Cerebellar nuclear complex (tissue), 1 donor: ENCODE measurements at places on chromosomes 5 and 9.

- DNase-seq, result no peak
These were observed 10.2 kb downstream of the RECK start for GRCh38 chr9:36046923-36047322.

DNA sequence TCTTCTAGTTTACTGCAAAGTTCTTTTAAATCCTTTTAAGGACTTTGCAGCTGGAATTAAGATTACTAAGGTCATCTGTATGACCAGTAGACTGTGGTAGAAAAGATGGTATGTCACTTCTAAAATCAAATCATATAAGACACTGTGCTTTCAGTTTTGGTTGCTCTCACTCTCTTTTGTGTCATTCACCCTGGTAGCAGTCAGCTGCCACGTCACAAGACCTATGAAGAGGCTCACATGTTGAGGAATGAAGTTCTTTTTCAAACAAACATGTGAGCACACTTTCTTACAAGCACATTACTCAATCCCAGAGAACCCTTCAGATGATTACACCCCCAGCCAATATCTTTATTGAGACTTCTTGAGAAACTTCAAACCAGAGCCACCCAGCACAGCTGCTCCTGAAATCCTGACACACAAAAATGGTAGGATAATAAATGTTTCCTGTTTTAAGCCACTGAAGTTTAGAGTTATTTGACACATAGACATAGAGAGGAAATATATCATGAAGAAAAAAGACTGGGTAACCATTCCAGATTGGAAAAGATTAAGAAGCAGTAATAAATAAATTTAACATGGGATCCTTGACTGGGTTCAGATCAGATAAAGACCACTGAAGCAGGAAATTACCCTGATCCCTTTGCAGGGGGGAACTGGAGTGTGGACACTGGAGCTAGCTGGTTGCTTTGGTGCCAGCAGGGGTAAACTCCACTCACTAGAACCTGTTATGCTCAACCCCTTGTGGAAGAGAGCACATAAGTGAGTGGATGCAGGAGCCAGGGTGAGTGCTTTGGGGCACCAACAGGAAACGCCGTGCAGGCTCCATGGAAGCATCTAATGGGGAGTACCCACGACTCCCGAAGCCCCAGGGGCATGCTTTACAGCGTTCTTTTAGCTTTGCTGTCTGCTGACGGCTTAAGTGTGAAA lies 64.1 kb downstream of the SLCO4C1 start:
- no peak for DNase-seq

DNA sequence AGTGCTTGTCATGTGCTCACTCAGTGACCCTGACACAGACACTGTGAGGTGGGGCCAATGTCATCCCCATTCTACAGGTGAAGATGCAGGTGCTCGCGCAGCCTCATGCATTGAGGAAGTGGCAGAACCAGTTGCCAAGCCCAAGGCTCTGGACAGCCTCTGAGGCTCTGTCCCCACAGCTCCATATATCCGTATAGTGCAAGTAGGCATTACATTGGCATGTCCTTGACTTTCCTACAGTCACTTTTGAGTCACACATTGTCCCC lies 58.8 kb upstream of the ANGPTL2 start:
- no peak for DNase-seq

- no peak for DNase-seq
These were observed 50.3 kb downstream of the RAD50 start for GRCh38 chr5:132607095-132607494.

- no peak for DNase-seq
These were observed 611.2 kb downstream of the KIF4B start for GRCh38 chr5:155624597-155625241.

GRCh38 chr5:140190872-140191218 lies 15.9 kb downstream of the CYSTM1 start:
- no peak for DNase-seq

DNA sequence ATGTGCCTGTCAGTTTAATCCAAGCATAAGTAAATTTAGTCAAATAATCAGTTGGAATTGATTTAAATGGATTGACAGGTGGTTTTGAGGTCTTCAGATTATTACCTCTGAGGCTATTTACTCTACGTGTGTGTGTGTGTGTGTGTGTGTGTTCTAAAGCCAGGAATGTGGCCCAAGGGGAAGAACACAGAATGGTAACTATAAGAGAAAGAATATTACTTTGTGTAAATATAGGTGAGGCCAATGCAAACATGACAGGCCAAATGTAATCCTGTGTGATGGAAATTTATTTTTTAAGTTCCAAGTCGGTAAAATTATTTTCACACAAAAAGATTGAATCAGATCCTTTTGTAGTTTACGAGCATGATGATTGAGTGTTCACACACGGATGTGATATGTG lies 390.0 kb downstream of the PLK2 start:
- DNase-seq, result no peak

DNA sequence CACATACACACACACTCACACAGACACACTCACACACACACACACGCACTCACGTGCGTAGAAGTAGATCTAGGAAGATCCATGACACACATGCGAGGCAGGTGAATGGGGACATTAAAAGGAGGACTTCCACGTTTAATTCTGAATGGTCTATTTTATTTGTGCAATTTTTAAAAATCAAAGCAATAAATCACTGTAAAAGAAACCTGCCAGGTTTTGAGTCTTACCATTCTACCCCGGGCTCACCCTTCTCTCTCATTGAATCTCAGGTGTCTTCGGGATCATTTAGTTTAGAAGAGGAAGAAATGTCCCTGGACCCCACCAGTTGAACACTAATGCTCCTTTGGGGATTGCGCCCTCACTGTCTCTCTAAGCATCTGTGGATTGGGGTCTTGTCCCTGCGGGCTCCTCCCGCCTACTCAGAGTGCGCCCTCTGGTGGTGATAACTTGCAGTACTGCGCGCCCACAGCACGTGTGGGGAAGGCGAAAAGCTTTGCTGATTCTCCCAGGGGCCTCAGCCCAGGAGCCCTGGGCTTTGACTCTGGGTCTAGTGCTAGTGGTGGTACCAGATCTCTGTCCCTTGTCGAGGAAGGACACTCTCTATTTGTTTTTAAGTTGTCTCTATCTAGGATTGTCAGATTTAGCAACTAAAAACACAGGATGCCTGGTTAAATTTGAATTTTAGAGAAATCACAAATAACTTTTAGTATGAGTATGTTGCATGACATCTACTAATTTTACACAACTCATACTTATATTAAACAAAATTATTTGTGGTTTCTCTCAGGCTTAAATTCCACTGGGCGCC lies 34.8 kb downstream of the BOD1 start:
- no peak for DNase-seq

DNA sequence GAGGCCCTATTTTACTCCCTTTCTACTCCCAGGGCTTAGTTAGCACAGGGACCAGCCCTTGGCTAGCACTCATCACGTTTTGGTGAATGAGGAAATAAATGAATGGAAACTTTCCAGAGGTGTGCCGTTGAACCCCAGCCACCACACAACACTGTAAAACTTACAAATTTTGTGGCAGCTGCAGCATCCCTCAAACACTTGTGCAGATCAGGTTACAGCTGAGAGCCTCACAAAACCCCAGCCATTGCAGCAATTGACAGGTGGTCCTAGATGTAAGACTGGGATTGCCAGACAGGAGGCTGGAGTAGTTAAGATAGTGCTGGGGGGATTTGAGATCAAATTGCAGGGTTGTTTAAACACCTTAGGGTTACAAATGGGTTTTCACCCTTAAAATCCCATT lies 482.2 kb upstream of the KIF2A start:
- no peak for DNase-seq

- DNase-seq, result no peak
These were observed 97.2 kb downstream of the NFIB start for GRCh38 chr9:14216612-14217194.

DNA sequence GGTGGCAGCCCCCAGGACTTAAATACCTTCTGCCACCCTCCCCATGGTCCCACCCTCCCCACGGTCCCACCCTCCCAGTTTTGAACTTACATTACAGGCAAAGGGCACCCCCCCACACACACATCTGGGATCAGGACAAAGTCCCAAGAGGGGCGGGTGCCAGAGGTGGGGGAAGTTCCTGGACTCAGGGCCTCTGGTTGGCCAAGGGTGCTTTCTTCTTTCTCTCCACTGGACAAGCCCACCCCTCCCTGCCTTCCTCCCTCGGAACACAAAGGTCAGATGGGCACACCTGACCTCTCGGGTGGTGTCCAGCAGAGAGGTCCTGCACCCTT lies 19.1 kb upstream of the RALGDS start:
- DNase-seq, result no peak

DNA sequence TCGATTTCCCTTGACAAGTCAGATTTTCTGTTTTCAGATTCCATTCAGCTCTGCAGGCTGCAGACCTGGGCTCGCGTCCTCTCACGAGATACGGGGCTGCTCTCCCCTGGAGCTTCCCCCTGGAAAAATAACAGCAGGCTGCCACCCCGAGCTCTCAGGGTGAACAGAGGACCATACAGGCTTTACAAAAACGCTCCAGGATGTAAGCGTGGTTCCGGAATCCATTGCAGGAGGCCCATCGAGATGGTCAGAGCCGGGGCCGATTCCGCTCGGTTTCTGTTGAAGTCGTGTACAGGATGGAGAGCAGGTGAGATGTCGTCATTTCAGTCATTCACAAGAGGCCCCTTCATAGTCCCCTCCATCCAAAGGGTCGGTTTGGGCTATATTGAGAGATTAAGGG lies 297.7 kb upstream of the IRX4 start:
- no peak for DNase-seq

DNA sequence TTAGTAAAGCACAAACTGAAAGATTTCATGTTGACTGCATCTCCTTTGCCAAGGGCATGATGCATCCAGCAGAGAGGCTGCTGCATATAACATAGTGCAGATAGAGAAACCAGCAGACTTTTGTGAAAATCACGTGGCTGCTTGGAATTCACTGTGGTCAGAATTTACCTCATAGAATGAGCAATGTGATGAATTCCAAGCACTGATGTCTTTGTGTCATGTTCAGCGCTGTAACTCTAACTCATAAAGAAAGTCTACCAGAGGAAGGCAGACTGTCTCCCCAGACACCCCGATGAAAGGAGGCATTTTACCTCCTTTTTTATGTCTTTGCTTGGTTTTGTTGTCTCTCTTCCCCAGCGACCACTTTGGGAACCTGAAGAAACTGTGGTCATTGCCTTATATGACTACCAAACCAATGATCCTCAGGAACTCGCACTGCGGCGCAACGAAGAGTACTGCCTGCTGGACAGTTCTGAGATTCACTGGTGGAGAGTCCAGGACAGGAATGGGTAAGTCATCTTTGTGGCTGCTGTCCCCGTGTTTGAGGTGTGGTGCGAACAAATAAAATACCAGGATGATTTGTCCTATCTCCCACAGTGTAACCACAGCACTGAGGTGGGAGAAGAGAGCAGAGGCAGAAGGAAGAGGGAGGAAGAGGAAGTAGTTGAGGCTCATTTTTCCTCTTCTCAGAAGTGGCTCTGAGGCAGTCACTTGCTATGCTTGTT lies 42.0 kb downstream of the ITK start:
- no peak for DNase-seq

DNA sequence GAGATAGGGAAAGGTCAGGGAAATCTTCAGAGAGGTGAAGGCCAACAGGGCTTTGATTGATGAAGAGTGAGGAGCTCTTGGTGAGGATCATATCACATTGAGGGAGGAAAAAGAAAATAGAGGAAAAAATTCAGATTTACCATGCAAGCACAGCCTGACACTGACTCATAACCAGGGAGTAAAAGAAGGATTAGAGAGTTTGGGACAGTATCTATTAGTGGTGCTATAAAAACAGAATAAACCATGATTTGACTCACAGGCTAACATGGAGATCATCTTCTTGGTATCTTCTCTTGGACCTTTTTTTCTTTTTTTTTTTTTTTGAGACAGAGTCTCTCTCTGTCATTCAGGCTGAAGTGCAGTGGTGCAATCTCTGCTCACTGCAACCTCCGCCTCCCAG lies 44.4 kb downstream of the MUSK start:
- DNase-seq, result no peak

- DNase-seq, result no peak
These were observed 93.4 kb downstream of the MPDZ start for GRCh38 chr9:13186091-13186490.

GRCh38 chr9:84788803-84789462 lies 119.4 kb downstream of the NTRK2 start:
- peak; percentile 94 for DNase-seq

DNA sequence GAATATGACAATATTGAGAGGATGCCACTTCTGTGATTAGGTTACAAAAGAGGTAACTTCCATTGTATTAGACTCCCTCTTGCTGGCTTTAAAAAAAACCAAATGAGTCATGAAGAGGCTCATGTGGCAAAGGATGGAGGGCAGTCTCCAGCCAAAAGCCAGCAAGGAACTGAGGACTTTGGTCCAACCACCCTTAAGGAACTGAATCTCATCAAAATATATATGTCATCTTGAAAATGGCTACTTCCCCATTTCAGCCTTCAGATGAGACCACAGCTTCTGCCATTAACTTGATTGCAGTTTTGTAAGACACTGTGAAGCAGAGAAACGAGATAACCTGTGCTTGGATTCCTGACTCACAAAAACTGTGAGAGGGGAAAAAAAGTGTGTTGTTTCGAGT lies 15.5 kb upstream of the TRIM32 start:
- DNase-seq, result no peak

DNA sequence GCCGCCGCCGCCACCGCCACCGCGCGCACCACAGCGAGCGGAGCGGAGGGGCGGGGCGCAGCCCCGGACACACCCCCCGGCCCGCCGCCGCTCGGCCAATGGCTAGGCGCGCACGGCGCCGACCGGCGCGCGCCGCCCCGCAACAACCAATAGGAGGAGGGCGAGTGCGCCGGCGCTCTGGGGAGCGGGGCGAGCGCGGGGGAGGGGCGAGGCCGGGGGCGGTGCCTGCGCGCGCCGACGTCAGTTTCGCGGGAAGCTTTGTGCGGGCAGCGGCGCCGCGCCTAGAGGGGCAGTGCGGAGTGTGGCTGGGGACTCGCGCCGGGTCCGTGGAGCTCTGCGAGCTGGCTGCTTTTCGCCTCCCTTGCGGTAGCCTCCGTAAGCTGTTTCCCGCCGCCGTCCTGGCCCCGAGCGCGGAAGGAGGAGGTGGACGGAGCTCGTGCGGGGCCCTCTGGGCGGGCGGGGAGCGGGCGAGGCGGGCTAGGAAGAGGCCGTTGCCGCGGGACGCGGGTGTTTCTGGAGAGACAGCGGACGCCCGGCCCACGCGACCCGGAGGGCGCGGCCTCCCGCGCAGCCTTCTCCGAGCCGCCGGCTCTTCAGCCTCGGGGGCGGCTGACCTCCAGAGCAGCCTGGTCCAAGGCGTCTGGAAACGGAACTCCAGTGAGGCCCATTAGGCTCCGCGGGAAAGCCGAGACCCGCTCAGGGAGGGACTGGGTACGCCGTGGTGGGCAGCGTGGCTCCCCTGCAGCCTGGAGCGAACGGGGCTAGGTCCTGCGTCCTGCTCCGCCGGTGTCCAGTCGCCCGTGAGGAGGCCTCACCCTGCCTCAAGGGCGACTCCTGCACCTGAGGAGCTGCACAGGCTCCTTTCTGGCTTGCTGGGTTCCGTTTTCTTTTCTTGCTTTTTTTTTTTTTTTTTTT lies at the start of gene ZMYND19:
Gene ZMYND19, minus strand, starts transcription at position 44 of the 915 bp plus-strand sequence. CDS start 249 bp downstream, outside the sequence.
- peak; percentile 18 for DNase-seq

- DNase-seq, result no peak
These were observed 17.3 kb downstream of the TCF7 start for GRCh38 chr5:134131578-134132350.
